ENCODE measurements at places on chromosomes 3 and 15.

- no peak for DNase-seq
These were observed 366.7 kb downstream of the CTNNB1 start for GRCh38 chr3:41565948-41566514.

DNA sequence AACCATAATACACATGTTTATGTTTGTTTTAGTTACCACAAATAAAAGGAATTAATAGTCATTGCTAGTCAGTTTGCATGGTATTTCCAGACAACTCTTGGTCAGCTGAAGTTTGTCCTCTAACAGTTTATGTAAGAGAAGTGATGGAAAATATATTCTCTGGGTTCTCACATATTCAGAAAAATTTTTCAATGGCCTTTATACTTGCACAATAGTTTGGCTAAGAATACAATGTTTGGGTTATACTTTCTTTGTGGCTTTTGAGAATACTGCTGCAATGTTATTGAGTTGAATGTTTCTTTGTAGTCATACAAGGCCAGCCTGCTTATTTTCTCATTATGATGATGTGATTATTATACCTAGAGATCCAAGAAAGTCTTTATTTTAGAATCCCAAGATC lies 133.9 kb downstream of the RAP2B start:
- no peak for DNase-seq

GRCh38 chr3:69321301-69322157 lies 64.4 kb downstream of the FRMD4B start:
- DNase-seq, result no peak

DNA sequence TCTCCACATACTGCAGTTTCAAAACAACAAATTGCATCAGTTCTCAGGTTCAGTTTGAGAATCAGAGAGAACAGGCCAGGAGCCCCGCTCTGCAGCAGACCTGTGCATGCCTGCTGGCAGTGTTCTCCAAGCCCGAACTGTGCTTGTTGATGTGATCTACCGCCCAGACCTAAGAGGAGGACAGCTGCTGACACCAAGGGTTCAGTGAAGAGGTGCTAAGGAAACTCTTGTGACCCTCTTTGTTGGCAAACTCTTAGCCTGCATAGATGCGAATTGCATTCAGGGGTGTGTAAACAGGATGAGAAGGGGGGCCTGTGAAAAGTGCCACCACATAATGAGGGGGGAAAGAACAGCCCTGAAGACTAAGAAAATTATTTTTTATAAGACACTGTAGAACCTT lies 89.8 kb downstream of the PDE8A start:
- DNase-seq, result no peak

- DNase-seq, result no peak
These were observed 62.0 kb upstream of the LEKR1 start for GRCh38 chr3:156763931-156764720.

GRCh38 chr15:57445872-57446271 lies 69.6 kb downstream of the CGNL1 start:
- DNase-seq, result no peak

GRCh38 chr3:100252001-100252400 lies 8.8 kb upstream of the TBC1D23 start:
- DNase-seq, result no peak

DNA sequence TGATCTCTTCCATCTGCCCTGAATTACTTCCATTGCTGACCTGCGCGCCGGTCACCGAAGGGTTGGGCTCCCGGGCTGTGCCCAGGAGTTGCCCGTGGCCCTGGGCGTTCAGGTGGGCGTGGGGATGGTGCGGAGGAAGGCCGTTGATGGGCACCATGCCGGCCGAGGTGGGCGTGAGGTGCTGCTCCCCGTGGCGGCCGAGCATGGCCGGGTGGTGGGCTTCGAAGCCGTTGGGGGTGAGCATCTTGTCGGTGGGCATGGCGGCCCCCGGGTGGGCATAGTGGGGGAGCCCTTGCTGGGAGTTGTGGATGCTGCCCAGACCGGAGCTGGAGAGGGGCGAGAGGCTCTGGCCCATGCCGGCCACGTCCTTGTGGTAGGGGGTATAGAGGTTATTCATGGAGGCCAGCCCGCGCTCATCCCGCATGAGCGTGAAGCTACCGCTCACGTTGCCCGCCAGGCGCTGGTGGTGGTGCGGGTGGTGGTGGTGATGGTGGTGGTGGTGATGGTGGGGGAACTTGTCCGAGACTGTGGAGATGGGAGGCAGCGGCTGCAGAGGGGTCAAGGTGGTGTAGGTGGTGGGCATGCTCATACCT lies 1.0 kb downstream of the ONECUT1 start:
- DNase-seq, result no peak

DNA sequence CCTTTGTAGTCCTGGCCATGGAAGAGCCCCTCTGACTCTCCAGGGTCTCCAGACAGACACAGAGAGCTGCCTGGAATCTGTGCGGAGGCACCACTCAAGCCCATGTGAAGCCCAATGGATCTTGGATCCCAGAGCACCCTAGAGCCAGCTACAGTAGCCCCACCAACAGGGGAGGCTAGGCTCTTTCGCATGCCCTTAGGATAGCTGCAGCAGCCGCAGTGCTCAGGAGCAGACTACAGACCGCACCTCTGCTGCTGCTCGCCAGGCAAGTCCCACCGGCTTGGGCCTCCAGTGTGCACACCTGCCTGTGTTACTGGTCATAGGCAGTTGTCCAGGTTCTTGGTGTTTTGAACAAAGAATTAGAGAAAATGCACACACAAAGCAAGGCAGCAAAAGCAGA lies 131.6 kb downstream of the SPATA16 start:
- no peak for DNase-seq

- DNase-seq, result no peak
These were observed 63.1 kb downstream of the B3GALNT1 start for GRCh38 chr3:161042023-161042501.

GRCh38 chr3:51360806-51361205 lies 24.3 kb upstream of the MANF start:
- no peak for DNase-seq

DNA sequence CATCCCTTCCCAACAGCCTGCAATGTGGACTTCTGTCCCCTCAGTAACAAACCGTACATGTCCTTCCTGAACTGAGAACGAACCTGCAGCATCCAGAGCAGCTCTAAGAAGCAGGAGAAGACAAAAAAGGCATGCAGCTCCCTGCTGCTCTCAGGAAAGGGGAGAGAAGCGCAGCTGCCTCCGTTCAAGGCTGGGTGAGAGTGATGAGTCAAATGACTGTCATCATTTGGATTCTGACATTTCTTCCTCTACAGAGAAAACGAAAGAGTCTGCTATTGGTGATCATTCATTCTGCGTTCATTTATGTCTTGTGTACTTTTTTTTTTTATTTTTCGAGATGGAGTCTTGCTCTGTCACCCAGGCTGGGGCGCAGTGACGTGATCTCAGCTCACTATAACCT lies 677.8 kb downstream of the FHIT start:
- DNase-seq, result no peak

GRCh38 chr15:67937153-67937761 lies 97.4 kb upstream of the RNU6-1 start:
- DNase-seq, result no peak

DNA sequence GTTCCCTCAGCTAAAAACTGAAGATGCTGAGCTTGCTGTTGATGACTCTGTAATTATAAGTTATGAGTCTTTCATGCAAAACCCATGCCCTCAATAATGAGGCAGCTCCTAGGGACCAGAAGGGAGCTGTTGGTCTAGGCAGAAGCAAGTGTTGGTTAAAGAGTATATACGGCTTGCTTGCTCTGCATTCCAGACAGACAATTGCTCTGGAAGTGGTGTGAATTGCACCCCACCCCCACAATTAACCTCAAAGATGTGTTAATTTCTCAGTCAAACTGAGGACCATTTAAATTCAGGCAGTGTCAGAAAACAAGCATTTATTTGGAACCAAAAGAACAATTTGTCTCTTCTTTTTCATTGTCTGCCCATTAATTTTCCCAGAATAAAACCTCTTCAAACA lies 163.5 kb upstream of the EOMES start:
- no peak for DNase-seq

- no peak for DNase-seq
These were observed 35.9 kb upstream of the MRPS22 start for GRCh38 chr3:139307601-139308555.

DNA sequence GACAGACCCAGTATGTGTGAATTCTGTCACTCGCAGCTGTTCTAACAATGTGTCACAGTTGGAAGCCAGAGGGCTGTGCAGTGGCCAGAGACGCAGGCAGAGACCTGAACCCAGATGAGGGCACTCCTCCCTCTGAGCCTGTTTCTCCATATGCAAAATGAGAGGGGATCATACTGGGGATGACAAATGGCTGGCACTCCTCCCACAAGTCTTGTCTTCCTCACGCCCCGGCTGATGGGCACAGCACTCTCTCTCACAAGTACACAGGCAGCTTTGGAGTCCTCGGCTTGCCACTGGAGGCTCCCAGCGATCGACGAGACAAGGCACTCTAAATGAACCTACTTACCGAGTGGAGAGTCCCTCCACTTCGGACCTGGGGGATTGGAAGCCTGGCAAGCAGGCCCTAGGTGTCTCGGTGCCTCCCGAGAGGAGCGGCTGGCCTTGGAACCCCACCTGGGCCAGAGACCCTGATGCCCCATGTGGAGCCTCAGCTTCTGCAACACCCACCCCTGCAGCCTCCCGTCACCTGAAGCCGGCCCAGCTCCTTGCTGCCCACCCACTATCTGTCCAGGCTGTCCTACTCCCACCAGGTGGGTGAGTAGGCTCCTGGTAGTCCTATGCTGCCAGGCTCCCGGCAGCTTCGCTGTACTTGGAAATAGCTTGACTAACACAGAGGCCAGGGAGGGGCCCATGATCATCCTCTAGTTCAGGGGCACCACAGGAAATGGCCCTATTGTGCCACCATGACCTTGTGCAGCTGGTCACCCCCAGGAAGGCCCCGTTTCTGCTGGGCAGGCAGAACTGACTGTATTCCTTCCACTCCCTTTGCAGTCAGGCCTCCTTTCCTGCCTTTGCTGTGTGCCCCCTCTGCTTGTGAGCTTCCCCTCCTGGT lies 65.0 kb upstream of the IQSEC1 start:
- DNase-seq, result no peak

DNA sequence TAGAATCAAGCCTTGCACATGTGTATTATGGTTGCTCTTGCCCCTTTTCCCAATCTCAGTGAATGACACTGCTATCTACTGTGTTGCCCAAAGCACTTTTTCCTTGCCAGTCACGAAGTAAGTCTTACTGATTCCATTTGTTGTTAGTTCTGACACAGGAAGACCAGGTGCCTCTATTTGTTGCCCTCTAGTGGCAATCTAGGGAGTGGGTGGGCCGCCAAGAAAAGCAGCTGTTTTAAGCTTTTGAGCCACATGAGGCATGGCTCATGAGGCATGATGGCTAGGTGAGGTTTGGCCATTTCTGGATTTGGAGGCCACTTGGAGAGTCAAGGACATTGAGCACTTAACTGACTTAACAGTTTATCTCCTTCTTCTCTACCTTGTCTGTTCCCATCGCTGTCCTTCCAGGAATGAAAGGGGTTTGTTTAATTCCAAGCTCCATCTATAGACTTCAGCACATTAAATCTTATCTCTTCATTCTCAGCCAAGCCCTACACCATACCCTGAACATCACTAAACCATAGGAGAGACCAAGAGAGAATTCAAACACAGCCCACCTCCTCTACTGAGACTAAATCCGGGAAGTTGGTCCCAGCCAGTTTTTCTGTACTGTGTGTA lies 103.1 kb downstream of the HCN4 start:
- DNase-seq, result peak; percentile 43

GRCh38 chr15:45129651-45130129 lies at the start of the genes DUOX1 and DUOXA1:
Gene DUOX1 (plus strand): TSS chr15:45129994. CDS start chr15:45131967, 1,973 bp downstream.
Gene DUOXA1 (minus strand): TSS chr15:45129879. CDS start chr15:45123014, 6,865 bp downstream.
- DNase-seq, result no peak

- no peak for DNase-seq
These were observed 4.7 kb upstream of the CEP97 start for GRCh38 chr3:101719604-101720185.

Measured in T-helper 1 cell (primary cell).